ENCODE measurements at places on chromosomes 7 and 10. TPM values are rescaled to one million over a fixed set of nuclear protein-coding genes. Genes with fewer than 3 reads are reported as not detected.

DNA sequence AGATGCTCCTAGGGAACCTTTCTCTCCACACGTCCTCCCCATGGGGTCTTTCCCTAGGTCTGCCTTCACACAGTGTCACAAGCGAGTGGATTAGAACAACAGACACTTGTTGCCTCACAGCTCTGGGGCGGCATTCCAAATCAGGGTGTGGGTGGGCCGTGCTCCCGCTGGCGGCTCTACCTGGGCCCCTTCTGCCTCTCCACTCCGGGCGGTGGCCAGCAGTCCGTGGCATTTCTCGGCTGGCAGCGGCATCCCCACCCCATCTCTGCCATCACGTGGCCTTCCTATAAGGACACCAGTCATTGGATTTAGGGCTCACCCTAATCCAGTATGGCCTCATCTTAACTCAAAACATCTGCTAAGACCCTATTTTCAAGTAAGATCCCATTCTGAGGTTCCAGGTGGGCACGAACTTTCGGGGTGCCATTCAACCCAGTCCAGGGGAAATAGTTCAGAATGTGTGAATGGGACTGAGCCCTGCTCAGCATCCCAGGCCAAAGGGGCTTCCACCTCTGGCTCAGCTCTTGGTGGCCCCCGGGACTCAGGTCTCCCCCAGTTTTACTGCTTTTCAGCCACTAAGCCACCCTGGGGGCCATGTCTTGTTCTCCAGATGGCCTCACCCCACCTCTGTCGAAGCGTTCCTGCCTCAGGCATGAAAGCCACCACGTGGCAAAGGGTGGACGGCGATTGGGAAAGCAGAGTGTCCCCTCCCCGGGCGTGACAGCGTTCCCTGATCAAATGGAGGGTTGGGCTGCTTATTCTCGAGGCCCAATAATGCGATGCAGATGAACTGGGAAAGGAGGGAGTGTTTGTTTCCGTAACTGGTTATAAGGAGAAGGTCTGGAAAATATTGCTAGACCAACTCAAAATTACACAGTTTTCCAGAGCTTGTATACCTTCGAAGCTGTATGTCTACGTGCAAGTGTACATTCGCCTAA lies 350.0 kb downstream of the GLRX3 start:
- H3K27ac ChIP-seq: no peak overlapping the region
- H3K4me3 ChIP-seq: no peak overlapping the region
- H3K27me3 ChIP-seq: no peaks in the 10 kb centered on the region
- no peak for DNase-seq
- H3K36me3 ChIP-seq: no peaks in the 10 kb centered on the region

GRCh38 chr10:4028854-4029583 lies 244.0 kb upstream of the KLF6 start:
- H3K27ac ChIP-seq: no peak overlapping the region
- H3K27me3 ChIP-seq: no peaks in the 10 kb centered on the region
- peaks cover 6% of the 10 kb centered on the region for H3K4me1 ChIP-seq
- no peak for DNase-seq
- H3K36me3 ChIP-seq: no peaks in the 10 kb centered on the region
- no peak overlapping the region for H3K4me3 ChIP-seq

- no peaks in the 10 kb centered on the region for H3K27me3 ChIP-seq
- no peak overlapping the region for H3K27ac ChIP-seq
- H3K4me3 ChIP-seq: no peak overlapping the region
- peaks cover 6% of the 10 kb centered on the region for H3K4me1 ChIP-seq
- peak; percentile 71 for DNase-seq
- no peaks in the 10 kb centered on the region for H3K36me3 ChIP-seq
These were observed 118.1 kb upstream of the LYZL2 start for GRCh38 chr10:30747633-30748032.

- H3K27ac ChIP-seq: no peak overlapping the region
- no peaks in the 10 kb centered on the region for H3K4me1 ChIP-seq
- no peak overlapping the region for H3K4me3 ChIP-seq
- DNase-seq: no peak
- H3K36me3 ChIP-seq: no peaks in the 10 kb centered on the region
These were observed 59.2 kb upstream of the KCNIP2 start for GRCh38 chr10:101902820-101903145.

- DNase-seq: no peak
- H3K27ac ChIP-seq: no peak overlapping the region
- H3K27me3 ChIP-seq: no peaks in the 10 kb centered on the region
- H3K4me1 ChIP-seq: no peaks in the 10 kb centered on the region
- H3K36me3 ChIP-seq: no peaks in the 10 kb centered on the region
These were observed 6.7 kb upstream of the ZNF33B start for GRCh38 chr10:42645103-42645502.

DNA sequence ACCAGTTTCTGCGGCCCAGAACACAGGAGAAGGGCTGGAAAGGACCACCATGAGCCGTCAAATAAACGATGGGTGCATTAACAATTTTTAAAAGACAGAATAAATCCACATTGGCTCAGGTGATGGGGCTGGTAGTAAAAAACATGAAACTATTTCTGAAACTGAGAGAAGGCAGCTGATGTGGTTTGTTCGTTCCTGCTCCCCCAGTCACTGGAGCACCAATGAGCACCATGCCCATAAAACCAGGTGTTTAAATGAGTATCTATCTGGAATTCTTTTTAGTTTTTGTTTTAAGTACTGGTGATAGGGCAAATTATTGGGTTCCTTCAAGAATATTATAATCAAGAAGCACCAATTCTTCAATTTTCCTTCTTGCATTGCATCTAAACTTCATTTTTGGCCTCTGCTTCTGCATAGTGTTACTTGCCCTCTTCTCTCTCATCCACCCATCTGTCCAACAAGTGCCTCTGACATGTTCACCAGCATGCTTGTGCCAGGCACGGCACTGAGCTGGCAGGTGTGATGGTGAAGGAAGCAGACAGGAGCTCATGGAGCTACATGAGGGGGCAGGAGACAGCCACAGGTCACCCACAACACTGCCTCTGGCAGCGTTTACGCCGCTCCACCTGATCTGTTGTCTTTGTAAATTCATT lies 65.5 kb downstream of the LARP4B start:
- DNase-seq: no peak
- H3K4me3 ChIP-seq: no peak overlapping the region
- H3K36me3 ChIP-seq: peaks cover 11% of the 10 kb centered on the region
- peaks cover 3% of the 10 kb centered on the region for H3K4me1 ChIP-seq

DNA sequence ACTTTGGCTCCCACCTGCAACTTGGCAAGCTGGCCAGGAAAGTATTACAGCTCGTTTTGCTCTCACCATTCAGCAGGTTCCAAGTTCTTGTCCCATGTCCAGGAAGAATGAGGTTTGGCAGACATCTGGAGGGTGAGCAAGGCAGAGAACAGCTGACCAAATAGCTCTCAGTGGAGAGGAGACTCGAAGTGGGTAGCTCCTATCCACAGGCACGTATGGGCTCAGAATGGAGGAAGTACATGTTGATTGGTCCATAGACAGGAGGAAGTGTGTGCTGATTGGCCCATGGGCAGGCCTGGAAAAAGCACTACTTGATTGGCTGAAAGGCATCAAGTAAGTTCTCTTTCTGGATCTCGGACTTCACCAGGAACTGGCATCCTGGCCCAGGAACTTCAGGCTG lies 3.0 kb upstream of the NCAPG2 start:
- H3K27ac ChIP-seq: no peak overlapping the region
- peaks cover 6% of the 10 kb centered on the region for H3K4me1 ChIP-seq
- H3K36me3 ChIP-seq: no peaks in the 10 kb centered on the region
- DNase-seq: peak; percentile 41

DNA sequence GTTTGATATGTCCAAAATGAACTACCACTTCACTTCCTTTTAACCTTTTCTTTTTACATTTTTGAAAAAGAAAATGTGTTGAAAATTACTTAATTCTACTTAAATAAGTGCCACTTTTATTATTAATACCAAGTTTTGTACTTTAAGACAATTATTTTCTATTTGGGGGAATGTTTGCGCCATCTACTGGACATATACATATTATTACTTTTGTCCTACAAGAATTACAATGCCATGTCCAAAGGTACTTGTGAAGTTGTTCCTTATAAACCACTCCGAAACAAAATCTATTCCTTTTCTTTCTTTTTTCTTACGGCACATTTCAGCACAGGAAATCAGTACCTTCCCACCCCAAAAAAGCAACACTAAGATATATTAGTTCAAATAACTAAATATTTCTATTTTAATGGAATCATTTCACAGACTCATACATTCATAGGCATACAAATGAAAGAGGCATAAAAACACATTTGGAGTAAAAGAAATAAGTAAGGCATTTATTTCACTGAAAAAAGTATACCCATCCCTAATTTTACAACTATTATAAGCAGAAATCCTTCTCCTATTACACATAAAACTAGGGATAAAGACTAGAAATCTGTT lies 169.9 kb downstream of the RNF133 start:
- DNase-seq: peak; percentile 14
- H3K27ac ChIP-seq: no peak overlapping the region
- no peaks in the 10 kb centered on the region for H3K36me3 ChIP-seq
- H3K4me1 ChIP-seq: no peaks in the 10 kb centered on the region
- H3K27me3 ChIP-seq: no peaks in the 10 kb centered on the region
- H3K4me3 ChIP-seq: no peak overlapping the region

DNA sequence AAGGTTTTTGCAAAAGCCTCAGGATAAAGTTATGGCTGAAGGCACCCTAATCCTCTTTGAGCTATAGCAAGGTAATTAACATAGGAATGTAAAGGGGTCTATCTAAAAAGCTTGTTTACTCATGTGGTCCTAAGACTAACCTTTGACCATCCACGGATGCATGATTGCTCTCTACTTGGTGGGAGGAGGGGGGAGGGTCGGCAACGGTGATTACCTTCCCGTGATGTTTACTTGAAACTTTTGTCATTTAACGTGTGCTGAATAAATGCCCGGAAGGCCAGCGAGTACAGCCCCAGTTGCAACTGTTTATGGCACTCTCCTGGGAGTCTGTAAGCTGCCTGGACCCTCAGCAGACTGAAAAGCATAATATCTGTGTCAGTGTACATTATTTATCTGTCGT lies 78.9 kb upstream of the GPR22 start:
- no peak overlapping the region for H3K4me3 ChIP-seq
- H3K36me3 ChIP-seq: no peaks in the 10 kb centered on the region
- DNase-seq: no peak
- no peak overlapping the region for H3K27ac ChIP-seq
- H3K4me1 ChIP-seq: peaks cover 17% of the 10 kb centered on the region

DNA sequence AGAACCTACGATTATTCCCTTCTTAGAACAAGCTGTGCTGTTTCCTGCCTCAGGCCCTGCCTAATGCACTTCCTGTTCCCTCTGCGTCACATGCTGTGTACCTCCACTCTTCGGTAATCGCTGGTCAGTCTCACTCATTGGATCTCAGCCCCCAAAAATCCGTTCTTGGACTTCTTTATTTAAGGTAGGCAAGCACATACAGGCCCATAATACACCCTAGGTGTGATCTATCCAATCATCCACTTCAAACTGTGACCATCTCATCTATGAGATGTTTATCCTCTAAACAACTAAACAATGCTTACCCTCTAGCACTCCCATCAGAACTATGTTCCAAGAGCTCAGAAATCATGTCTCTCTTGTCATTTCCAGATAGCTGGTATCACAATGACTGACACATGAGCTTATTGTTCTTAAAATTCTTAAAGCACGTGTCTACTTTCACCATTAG lies 83.9 kb downstream of the CADPS2 start:
- no peak overlapping the region for H3K4me3 ChIP-seq
- H3K27ac ChIP-seq: no peak overlapping the region
- no peaks in the 10 kb centered on the region for H3K27me3 ChIP-seq

DNA sequence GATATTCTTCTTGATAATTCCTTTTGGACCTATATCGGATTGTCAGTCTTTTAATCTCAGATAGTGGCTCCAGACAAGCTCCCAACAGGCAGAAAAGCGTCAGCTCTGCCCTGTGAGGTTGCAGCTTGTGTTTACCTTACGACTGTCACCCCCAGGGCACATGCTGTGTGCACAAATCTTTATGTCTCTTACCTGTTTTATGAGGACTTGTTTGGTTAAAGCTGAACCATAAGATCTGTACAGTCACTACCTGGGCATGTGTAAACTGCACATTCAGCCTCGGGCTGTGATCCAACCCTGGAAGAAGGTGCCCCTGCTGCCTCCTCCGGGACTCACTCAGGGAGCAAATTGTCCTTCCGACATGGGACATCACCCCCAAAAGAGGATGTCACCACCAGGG lies 119.8 kb downstream of the GALNT17 start:
- H3K27ac ChIP-seq: no peak overlapping the region
- DNase-seq: no peak
- H3K4me1 ChIP-seq: no peaks in the 10 kb centered on the region
- H3K36me3 ChIP-seq: no peaks in the 10 kb centered on the region
- no peaks in the 10 kb centered on the region for H3K27me3 ChIP-seq

DNA sequence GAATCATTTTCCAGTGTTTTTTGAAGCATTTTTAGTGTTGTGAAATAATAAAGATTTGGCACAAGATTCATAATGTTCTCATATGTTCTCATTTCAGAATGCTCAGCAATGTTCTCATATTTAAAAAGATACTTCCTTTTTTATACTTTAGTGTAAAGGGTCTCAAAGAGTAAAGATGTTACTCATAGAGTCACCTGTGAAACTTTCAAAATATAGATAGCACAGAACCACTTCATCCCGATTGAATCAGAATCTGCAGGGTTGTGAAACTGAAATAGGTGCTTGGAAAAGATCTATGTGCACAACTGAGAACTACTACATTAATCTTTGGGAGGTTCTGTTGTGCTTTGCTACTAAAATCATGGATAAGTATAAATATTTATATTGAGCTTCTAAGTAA lies 144.7 kb downstream of the MDFIC start:
- H3K36me3 ChIP-seq: no peaks in the 10 kb centered on the region
- no peak overlapping the region for H3K4me3 ChIP-seq
- no peaks in the 10 kb centered on the region for H3K27me3 ChIP-seq
- DNase-seq: no peak
- no peaks in the 10 kb centered on the region for H3K4me1 ChIP-seq

- H3K27me3 ChIP-seq: no peaks in the 10 kb centered on the region
- H3K27ac ChIP-seq: peak overlapping the region; percentile 71
- H3K4me3 ChIP-seq: no peak overlapping the region
- H3K4me1 ChIP-seq: peaks cover 43% of the 10 kb centered on the region
- no peak for DNase-seq
These were observed 8.9 kb upstream of the TRDMT1 start for GRCh38 chr10:17210361-17210760.

DNA sequence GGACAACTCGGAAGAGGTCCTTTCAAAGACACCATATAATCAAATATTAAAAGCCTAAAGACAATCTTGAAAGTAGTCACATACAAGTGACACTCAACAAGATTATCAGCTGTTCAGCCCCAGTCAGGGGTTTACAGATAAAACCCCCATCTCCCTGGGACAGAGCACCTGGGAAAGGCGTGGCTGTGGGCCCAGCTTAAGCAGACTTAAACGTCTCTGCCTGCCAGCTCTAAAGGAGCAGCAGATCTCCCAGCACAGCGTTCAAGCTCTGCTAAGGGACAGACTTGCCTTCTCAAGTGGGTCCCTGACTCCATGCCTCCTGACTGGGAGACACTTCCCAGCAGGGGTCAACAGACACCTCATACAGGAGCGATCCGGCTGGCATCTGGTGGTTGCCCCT lies 18.0 kb downstream of the CDCA7L start:
- H3K36me3 ChIP-seq: no peaks in the 10 kb centered on the region
- no peaks in the 10 kb centered on the region for H3K4me1 ChIP-seq
- no peaks in the 10 kb centered on the region for H3K27me3 ChIP-seq
- H3K4me3 ChIP-seq: no peak overlapping the region
- DNase-seq: no peak

Gene RSBN1L
- total RNA-seq: 11.4 TPM

Gene NEURL1
- 1.5 TPM for total RNA-seq

Gene NPTX2
- 2.4 TPM for total RNA-seq

Gene DEPP1
- 8.0 TPM for total RNA-seq
